ENCODE measurements at places on chromosomes 12 and 14.
A peak's percentile ranks its signal among the peaks of the same experiment; 100 is the strongest.

DNA sequence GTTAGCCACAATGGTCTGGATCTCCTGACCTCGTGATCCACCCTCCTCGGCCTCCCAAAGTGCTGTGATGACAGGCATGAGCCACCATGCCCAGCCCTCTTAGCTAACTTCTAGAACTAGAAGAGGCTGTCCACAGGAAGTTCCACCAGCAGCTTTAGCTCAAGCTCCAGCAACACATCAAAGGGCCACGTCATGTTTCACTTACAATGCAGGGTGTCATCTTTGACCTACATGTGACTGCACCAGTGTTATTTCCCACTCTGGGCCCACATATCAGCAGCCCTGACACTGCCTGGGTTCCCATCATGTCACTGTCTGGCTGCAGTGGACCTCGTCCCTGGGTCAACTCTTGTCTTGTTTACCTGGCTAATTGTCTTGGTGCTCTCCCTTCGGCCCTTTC, 147.2 kb downstream of the GRIN2B start:
- DNase-seq, result no peak

DNA sequence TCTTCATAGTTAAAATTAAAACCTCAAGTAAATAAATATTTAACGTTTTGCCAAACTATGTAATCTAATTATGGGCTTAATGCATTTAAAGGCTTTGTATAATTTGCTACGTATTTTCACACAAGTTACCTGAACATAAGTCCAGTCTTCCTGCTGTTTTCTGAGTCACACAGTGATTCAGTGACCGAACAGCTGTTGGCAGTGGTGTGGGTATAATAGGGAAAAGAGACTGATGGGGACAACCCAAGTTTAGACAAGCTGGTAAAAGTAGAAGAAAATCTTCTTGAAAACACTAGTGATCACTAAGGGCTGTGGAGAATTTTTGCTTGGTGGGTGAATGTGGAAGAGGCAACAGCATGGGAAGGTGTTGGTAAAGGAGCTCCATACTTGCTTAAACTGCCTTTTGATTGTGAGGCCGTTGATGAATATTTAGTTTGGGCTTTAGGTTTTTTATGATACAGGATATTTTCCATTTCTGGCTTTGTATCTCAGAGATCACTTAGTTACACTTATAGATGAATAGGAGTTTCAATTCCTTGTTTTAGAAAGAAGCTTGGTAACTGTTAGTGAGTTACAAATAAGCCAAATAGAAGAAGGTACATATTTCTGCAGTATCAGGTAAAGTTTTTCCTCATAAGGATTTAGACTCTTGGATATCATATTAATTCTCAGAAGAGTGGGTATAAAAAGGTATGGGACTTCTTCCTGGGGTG, 23.9 kb downstream of the LRRK2 start:
- DNase-seq, result peak; percentile 39

GRCh38 chr12:44889926-44890325, 13.8 kb upstream of the NELL2 start:
- DNase-seq, result no peak

GRCh38 chr12:76026643-76027063, 4.9 kb downstream of the PHLDA1 start:
- no peak for DNase-seq

- DNase-seq, result no peak
These were observed 56.5 kb downstream of the HECTD4 start for GRCh38 chr12:112325622-112326207.

- DNase-seq, result no peak
These were observed 246.4 kb upstream of the PWP1 start for GRCh38 chr12:107439026-107439738.

DNA sequence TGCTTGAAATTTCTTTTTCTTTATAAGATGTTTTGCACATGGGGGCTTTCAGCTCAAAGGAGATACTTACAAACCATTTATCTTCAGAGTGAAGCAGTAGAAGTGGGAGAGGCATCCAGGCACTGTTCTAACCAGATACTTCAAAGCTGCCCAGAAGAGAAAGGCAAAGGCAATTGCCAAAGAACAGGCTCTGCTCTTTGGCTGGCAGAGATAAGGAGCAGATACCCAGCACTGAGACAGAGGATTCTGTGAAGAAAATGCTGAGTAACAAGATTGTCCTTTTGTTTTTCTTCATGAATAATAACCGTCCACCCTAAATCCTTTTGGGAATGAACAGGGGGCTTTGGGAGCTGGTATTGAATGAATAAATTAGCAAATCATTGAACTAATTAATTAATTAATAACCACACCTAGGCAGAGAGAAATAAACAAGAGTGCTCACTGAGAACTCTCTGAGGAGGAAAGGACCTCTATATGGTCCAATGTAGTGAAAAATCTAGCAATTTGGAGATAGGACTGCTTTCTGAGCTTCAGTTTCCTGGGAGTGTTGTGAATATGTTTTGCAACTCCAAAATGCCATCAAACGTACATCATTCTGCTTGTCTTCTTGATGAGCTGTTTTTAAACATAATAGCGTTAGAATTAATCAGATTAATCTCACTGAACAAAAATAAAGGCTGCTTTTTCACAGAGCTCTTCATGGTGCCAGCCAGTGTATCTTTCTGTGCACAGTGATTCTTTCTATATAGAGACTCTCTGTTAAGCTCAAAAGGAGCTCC, 192.8 kb upstream of the AMIGO2 start:
- DNase-seq, result no peak

- peak; percentile 75 for DNase-seq
These were observed 50.8 kb downstream of the TTLL5 start for GRCh38 chr14:75711796-75712211.

- no peak for DNase-seq
These were observed 111.4 kb upstream of the TSPAN8 start for GRCh38 chr12:71269281-71269598.

GRCh38 chr14:54698966-54699530, 132.1 kb downstream of the SAMD4A start:
- no peak for DNase-seq

DNA sequence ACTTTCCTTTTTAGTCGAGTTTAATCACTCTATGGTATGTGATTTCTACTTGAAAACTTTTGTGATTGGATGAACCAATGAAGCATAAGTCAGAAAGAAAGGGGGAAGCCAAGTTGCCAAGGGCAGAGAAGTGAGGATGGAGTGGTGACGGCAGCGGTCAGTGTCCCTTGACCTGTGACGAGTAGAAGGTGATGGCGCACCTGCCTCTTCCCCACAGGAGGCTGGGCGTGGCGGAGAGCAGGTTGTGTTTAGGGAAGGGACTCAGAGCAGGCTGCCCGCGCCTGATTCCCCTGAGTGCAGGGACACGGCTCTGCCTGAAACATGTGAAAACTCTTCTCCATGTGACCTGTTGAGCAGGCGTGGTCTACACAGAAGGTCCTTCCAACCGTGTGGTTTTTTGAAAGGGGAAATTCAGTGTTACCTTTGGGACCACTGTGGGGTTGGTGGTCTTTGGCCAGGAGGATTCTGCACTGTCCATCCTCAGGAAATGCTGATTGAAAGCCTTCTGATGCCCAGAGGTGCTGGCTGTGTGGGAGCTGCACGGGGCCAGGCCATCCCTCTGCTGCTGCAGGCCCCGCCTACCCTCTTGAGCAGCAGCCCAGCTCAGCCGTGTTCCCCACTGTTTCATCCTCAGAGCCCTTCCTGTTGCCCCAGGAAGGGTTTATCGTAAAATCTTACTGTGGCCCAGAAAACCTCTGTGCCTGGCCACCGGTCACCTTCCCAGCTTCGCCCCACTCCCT, 23.5 kb upstream of the AMN start:
- no peak for DNase-seq

DNA sequence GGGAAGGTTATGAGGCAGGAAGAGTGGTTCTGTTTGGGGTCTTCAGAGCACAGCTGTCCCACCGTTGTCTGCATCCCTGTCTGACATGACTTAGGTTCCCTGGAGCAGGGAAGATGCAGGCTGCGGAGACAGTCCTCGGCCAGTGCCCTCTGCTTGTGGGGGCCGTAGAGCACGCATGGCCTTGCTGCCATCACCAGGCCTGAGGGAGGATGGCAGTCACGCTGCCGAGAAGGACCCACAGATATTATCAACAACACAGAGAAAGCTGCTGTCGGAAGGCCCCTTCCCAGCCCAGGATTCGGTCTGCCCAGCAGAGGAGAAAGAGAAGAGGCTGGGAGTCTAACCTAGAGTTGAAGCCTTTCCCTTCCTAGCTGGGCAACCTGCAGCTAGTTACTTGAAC, 35.0 kb downstream of the ERH start:
- DNase-seq, result no peak

DNA sequence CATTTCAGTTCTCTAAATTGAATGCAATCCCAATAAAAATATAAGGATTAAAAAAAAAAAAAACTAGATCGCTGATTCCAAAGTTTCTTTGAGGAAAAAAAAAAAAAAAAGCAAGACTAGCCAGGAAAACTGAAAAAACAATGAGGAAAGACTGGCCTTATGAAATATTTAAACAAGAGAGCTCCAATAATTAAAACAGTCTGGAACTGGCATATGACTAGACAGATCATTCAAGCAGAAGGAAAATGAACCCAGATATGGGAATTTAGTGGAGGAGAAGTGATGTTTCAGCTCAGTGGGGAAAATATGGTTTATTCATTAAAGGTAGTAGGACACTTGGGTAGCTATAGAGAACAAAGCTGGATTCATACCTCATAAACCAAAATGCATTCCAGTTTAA, 42.0 kb upstream of the TBC1D15 start:
- DNase-seq, result no peak

- no peak for DNase-seq
These were observed 61.1 kb downstream of the HRK start for GRCh38 chr12:116820064-116820656.

DNA sequence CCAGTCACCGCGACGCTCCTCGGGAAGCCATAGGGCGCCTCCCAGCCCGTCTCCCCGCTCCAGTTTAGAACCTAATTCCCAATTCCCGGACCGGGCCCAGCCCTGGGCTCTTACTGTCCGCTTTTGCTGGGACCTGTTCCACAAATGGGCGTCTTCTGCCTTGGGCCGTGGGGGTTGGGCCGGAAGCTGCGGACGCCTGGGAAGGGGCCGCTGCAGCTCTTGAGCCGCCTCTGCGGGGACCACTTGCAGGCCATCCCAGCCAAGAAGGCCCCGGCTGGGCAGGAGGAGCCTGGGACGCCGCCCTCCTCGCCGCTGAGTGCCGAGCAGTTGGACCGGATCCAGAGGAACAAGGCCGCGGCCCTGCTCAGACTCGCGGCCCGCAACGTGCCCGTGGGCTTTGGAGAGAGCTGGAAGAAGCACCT, 797 bp downstream of the UNG start:
- no peak for DNase-seq

DNA sequence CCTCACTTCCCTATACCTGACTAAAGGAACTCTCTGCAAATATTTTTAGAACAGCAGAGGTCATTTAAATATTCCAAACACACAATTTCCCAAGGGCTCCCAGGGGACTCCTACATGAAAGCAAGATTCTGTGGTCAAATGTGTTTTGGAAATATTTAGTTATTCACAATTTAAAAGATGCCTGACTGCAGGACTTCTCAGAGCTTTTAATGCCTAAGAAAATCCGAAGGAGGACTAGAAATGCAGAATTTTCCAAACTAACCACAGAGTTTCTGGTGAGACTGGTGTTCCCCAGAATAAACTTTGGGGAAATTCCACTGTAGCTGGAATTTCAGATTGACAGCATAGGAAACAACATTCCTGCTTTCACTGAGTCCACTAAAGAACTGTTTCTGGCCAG, 84.8 kb upstream of the MAP1LC3B2 start:
- no peak for DNase-seq

DNA sequence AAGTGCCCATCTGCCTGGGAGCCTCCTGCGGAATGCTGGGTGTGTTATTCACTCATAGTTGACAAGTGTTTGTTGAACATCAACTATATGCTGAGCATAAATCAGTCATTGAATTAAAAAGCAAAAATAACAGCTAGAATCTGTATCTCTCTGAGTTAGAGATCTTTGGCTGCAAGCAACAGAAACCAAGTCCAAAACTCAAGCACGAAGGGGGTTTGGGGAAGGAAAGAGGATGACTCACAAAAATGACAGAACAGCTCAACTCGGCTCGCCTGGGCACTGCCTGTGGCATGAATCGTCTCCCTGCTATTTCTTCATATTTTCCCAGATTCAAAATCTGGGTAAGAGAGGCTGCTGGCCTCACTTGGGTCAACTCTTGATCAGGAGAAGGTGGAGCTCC, 72.6 kb upstream of the NCOR2 start:
- DNase-seq, result peak; percentile 56

DNA sequence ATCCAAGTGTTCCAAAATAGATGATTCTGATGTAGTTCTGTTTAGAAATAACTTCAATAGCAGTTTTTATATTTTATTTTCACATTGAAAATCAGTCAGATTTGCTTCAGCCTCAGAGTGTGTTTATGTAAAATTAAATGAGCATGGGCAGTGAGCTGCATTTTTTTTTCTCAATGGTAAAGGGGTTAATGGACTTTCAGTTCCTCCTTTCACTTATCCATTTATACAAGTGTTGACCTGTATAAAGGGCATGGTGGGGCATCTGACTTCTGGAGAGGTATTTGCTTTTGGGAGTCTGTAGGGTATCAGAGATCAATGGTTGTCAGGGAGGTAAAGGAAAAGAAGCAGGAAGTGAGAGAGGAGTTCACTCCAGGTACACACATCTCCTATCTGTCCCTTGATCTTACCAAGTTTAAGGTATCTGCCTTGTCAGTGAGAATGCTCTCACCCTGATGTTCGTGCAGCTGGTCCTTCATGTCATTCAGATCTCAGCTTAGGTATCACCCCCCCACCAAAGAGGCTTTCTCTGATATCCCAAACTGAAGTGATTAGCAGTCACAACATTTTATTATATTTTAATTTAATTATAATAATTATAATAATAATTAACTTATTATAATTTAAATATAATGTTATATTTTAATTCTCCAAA, 181.6 kb upstream of the LMNTD1 start:
- no peak for DNase-seq

DNA sequence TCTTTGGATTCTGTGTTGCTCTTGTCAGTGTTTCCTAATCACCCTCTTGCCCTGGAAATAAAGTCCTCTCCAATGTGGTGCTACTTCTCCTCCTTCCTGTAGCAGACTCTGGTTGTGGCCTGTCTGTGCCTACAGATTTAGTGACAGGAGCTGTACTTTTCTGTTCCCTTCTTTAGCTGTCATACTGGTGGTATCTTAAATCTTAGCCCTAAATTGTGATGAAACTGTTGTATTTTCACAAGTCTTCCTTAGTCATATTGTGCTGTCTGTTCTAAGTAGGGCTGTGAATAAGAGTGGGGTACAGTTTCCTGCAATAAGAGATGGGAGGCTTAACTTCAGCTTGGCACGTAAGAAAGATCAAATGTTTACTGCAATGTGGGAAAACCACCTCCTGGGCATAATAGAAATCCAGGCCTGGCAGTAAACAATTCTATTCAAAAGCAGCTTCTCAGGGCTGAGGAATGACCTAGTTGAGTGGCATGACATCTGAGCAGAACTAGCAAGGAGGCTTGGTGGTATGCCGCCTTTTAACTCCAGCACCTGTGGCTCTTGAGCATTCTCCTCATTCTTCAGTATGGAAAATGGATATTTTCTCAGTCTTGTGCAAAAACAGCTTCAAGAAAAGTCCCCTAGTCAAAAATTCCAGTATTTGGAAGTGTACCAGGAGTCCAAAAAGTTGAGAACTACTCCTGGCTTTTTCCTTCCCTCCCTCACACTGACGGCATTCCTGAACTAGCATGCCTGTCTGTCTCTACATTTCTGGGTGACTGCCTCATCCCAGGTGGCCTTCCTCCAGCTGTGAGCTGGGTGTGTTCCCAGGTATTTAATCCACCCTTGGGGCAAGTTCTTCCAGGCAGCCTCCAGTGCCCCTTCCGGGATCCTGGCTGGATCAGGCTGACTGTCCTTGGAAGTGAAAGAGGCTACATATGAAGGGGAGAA, 19.5 kb downstream of the ANO6 start:
- no peak for DNase-seq

GRCh38 chr12:68803948-68804656, 3.9 kb upstream of the MDM2 start:
- DNase-seq, result no peak
